ENCODE measurements at places on chromosomes 1 and 21. TPM values are rescaled to one million over a fixed set of nuclear protein-coding genes. Genes with fewer than 3 reads are reported as not detected.

- no peak for DNase-seq
Measured at GRCh38 chr1:5936126-5936525, 56.1 kb downstream of the NPHP4 start.

DNA sequence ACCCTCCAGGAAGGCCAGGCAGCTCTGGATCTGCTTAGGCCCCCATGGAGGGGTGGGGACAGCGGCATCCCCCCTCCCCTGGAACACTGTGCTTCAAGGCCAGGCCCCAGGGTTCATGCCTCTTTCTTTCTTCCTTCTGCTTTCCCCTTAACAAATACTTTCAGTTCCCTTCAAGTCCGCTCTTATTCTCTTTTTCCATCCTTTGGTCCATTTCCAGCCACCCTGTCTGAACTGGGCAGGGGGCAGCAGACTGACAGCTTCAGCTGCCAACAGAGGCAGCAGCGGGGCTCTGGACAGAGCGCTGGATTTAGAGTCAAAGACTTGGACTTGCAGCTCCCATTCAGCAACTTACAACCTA lies 1.1 kb upstream of the CD244 start:
- no peak for DNase-seq

GRCh38 chr1:186715887-186716809 lies 35.9 kb upstream of the PTGS2 start:
- no peak for DNase-seq

DNA sequence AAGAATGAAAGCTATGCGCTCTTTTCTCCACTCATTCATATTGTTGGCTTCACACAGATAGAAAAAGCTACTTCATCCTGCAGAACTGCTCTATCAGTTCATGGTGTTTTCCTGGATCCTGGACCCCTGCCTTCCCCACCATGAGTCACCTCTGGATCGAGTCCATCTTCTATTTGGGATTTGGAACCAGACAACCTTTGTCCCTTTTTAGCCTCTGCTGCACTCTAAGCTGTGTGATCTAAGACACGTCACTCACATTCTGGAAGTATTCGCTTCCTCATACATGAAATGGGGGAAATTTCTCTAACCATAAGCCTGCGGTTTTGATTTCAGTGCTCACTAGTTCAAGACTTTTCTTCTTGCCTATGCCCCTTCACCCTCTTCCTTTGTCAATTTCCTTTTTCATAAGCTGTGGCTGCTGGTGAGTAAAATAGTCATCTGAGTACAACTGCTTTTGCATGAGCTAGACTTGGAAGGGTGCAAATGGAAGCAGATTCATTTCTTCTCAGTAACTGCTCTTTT lies 14.1 kb upstream of the DEGS1 start:
- no peak for DNase-seq

Gene CD247
- 1.1 TPM for total RNA-seq

Gene IL20
- total RNA-seq = not detected

- DNase-seq = no peak
Measured at GRCh38 chr21:25375675-25376074, 231.6 kb downstream of the MRPL39 start.

- no peak for DNase-seq
Measured at GRCh38 chr1:32759997-32760623, 57.0 kb downstream of the YARS1 start.

DNA sequence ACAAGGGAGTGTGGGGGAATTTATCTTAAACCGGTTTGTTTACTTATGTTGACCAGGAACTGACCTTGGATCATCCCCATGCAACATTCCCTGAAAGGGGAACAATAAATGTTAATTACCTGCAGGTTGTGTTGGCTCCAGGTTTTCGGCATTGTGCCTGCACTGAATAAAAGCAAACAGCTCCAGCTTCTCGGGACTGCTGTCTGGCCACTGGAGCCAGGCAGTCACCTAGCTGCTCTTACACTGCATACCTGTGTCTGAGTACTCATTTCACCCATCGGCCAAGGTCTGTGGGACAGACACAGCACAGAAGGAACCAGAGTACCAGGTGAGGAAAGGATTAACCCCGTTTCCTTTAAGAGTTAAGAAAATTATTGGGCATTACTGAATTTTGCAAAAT lies 32.7 kb upstream of the CTBS start:
- no peak for DNase-seq

DNA sequence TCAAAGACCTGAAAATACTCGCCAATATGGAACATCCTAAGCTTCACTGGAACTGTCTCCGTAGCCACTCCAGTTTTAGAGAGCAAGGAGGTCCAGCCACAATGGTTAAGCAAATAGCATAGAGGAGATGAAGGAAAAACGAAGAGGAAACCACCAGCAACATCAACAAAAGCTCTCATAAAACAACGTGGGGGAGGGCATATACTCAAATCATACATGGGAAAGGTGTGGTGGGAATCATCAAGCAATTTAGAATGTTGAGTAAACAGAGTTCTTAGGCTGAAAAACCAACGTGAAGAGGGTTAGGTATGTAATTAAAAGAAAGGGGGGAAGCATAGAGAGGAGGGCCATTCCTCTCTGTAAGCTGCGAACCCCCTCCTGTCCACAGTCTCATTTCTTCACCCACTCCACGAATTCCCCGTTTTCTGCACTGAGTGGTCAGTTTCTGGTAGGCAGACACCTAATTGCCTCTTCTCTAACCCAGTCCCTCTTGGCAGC lies 1.0 kb downstream of the TMEM59 start:
- no peak for DNase-seq

Gene GPBP1L1
- total RNA-seq = 106 TPM

DNA sequence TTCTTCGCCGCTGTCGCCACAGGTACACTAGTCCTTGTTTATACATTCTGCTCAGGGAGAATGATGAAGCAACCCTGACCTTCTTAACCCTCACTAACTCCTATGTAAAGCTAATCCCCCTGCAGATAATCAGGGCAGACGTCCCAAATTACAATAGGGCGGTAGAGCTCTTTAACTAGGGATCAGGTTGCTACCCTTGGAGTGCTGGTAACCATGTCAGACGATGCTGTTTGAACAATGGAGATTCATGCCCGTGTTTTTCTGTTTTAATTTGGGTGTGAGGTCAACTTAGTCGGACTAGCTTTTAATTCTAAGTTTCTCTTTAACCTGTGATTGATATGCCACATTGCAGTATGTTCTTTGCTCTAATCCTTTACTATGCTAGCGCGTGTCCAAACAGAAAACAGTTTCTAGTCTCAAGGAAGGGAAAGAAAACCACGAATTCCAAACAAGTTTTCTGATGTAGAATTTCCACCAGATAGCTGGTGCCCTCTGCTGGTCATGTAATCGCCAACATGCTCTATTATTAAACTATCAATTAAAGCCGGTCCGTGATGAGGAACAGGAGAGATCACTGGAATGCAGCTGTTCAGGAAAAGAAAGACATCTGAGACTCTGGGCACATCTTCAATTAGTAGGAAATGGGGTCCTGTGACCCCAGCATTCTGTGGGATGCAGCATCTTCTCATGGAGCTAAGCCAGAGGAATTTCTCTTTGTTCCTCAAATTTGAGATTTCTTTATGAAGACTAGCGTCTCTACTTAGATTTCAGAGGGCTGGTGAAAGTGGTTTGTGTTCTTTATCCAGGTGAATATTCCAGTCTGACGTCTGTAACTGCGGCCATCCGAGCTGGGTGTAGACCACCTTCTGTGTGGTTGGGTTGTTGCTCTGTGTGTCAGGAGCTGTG lies 18.3 kb upstream of the VAMP3 start:
- DNase-seq = peak; percentile 73

DNA sequence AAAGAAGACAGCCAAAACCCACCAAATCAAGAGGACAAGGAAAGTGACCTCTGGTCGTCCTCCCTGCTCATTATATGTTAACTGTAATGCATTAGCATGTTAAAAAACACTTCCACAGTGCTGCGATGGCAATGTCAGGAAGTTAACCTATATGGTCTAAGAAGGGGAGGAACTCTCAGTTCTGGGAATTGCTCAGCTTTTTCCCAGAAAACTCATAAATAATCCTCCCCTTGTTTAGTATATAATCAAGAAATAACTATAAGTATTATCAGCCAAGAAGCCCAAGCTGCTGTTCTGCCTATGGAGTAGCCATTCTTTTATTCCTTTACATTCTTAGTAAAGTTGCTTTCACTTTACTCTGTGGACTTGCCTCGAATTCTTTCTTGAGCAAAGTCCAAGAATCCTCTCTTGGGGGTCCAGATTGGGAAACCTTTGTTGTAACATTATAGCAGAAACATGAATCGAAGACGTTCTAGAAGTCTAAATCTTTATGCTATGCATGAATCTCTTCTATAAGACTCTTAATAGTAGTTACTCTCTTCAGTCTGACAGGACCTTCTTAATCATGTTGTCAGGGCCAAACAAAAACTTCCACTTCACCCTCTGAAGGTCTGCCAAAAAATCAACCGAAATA lies 110.0 kb upstream of the VANGL1 start:
- no peak for DNase-seq

DNA sequence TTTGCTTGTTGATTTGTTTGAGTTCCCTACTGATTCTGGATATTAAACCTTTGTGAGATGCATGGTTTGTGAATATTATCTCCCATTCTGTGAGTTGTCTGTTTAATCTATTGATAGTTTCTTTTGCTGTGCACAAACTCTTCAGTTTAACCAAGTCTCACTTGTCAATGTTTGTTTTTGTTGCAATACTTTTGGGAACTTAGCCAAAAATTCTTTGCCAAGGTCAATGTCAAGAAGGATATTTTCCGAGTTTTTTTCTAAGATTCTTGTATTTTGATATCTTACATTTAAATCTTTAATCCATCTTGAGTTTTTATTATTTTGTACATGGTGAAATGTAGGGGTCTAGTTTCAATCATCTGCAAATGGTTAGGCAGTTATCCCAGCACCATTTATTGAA lies 1230.7 kb upstream of the NCAM2 start:
- DNase-seq = no peak

Gene AGMAT
- not detected for total RNA-seq

- no peak for DNase-seq
Measured at GRCh38 chr1:228316589-228317387, 89.8 kb downstream of the TRIM11 start.

DNA sequence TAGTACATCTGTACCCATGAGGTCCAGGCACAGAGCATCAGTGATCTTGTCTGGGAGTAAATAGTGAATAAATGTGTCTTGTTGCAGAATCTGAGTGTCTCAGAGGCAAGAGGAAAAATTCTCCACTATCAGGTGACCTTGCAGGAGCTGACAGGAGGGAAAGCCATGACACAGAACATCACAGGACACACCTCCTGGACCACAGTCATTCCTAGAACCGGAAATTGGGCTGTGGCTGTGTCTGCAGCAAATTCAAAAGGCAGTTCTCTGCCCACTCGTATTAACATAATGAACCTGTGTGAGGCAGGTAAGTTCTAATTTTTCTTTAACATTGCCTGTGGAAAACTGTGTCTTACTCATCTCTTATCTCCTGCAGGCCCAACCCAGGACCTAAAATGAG lies 43.1 kb downstream of the IL12RB2 start:
- DNase-seq = no peak

GRCh38 chr1:217040711-217041455 lies 317.7 kb upstream of the ESRRG start:
- DNase-seq = no peak

GRCh38 chr1:21034725-21035628 lies 141.7 kb downstream of the EIF4G3 start:
- no peak for DNase-seq

GRCh38 chr1:151639466-151639865 lies 27.6 kb downstream of the SNX27 start:
- no peak for DNase-seq

Measured in right atrium auricular region (tissue), 2 donors.